ENCODE measurements at places on chromosomes 6 and 20.
A peak's percentile ranks its signal among the peaks of the same experiment; 100 is the strongest.

GRCh38 chr20:24647713-24648112 lies 178.3 kb downstream of the SYNDIG1 start:
- DNase-seq = no peak

- DNase-seq = no peak
These were observed 162.9 kb downstream of the QKI start for GRCh38 chr6:163577404-163577803.

GRCh38 chr6:104421650-104422049 lies 438.1 kb downstream of the HACE1 start:
- DNase-seq = no peak

GRCh38 chr20:57653546-57653900 lies 33.3 kb upstream of the ZBP1 start:
- no peak for DNase-seq

- no peak for DNase-seq
These were observed 37.4 kb upstream of the SYNDIG1 start for GRCh38 chr20:24432046-24432442.

DNA sequence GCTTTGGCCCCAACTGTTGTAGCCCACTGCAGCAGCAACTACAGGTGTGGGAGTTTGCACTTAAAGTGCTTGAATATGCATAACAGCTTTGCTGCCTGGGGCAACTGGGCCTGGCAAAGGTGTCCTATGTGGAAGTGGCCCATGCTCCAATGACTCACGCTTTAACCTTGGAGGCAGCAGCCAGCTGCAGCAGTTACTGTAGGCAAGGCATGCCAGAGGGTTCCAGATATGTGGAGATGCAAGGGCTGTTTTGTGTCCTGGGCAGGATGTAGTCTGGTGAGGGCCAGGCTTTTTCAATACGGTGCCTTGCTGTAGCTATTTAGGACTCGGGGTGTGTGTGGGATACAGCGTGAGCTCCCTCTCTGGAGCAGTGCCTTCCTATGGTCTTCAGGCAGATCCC lies 150.3 kb downstream of the NKAIN2 start:
- no peak for DNase-seq

- no peak for DNase-seq
These were observed 184.2 kb upstream of the BMP2 start for GRCh38 chr20:6583134-6583738.

- DNase-seq = no peak
These were observed 96.9 kb downstream of the NCR2 start for GRCh38 chr6:41432280-41432679.

DNA sequence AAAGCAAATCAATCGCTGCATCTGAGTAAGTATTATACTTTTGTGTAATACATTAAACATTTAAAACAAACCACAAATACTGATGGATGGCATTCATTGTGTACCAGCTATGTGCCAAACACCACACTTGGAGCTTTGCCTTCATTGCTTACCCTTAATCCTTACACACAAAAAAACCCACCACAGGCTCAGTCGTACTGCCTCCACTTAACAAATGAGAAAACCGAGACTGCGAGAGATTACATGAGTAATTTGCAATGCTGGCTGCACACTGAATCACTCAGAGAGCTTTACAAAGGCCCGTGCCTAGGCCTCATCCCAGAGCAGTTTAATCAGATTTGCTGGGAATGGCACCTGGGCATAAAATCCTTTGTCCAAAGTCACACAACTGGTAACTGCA lies 130.5 kb downstream of the EDN1 start:
- no peak for DNase-seq

DNA sequence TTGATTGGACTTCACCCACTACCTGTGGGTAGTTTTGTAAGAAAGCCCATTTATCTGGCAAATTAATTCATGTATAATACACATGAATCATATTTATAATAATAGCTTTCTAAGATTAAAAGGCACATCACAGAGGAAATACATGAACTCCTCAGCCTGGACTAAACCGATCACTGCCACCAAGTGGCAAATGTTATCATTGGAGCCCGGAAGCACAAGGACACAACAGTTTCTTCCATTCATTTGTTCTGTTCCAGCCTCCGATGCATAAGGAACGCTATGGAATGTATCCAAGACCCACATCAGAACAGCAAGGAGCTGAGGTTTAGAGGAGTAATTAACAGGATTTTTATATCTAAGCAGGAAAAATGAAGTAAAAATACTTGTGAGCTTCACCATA lies 13.9 kb upstream of the IPCEF1 start:
- DNase-seq = no peak

GRCh38 chr6:156780102-156780641 lies 3.0 kb downstream of the ARID1B start:
- DNase-seq = peak; percentile 79

DNA sequence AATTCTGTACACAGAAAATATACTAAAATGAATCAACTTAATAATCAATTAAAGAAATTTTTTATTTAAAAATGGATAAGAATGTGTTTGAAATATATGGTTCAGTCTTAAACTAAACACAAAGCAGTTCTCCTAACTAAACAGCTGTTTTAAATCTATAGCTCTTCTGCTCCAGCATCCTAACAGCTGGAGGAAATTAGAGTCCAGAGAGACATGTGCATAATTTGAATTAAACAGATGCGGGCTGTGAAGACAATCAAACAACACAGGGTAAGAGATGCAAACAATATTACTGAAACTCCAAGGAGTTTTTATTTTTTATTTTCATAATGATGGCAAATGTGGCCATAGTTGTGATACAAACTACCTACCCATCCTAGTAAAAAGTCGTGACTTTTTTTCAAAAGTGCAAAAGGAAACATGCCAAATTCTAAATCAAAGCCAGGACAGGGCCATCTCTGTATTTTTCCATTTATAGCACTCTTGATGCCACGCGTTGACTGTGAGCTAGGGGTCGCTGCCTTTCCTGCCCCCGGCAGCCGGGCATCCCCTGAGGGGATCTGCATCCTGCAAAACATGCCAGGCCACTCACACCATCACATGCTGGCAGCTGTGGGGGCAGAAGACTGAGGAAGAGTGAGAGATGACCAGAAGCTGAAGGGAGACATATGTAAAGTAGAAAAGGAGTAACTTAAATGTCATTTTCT lies 310.6 kb downstream of the PRKN start:
- DNase-seq = no peak

GRCh38 chr6:77456531-77457248 lies 6.6 kb downstream of the HTR1B start:
- peak; percentile 99 for DNase-seq

DNA sequence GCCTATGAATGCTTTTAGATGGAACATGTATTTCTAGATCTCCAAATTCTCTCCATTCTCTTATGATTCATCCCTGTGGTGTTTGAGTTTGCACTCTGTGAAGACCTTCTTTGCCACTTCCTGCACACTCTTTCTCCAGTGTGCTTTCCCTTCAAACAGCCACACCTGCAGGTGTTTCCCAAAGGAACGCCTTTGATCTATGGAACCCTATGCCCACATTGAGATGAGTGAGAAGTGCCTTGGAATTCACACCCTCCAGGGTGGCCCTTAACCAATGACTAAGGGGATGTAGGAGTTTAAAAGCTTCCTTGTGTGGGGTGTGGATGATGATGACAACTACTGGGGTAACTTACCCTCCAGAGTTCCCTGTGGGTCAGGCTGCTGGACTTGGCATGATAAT lies 570.1 kb downstream of the DHX35 start:
- no peak for DNase-seq

GRCh38 chr20:49747707-49748524 lies 34.2 kb upstream of the B4GALT5 start:
- peak; percentile 49 for DNase-seq

GRCh38 chr20:32130965-32131364 lies 21.5 kb downstream of the TM9SF4 start:
- DNase-seq = no peak

All from skeletal muscle cell (primary cell).